ENCODE measurements at places on chromosomes 5 and 9. TPM values are rescaled to one million over a fixed set of nuclear protein-coding genes. Genes with fewer than 3 reads are reported as not detected.

DNA sequence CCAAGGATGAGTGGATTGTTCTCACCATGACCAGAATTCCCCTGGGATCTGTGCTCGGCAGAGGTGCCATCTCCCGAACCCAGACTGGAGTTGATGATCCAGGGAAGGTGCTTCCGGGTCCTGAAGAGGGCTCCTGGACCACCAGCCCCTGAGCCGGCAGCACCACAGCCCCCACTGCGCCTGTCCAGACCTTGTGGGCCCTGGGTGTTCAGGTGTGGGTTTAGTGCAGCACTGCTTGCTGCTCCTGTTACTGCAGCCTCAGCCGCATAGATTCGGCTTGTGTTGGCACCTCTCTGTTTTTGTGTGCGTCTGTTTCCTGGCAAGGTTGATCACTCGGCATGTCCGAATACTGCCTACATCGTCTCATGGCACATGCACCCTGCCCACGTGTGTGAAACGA is 16.3 kb upstream of the NPM1 start:
- no peaks in the 10 kb centered on the region for H3K36me3 ChIP-seq
- no peak overlapping the region for H3K4me3 ChIP-seq
- H3K27me3 ChIP-seq = no peaks in the 10 kb centered on the region
- H3K4me1 ChIP-seq = no peaks in the 10 kb centered on the region

DNA sequence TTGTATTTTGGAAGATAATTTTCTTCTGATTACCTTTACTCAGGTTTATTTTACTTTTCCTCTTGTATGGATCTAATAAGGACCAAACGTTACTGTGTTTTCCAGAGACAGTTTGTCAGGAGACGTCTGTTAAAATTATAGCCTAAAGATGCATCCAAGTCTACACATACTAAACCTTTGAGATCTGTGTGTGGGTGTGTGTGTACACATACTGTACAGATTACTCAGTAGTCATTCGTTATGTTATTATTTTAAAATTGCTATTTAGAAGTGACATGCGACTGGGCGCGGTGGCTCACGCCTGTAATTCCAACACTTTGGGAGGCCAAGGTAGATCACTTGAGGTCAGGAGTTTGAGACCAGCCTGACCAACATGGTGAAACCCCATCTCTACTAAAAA is 51.6 kb upstream of the CNTLN start:
- peaks cover 13% of the 10 kb centered on the region for H3K4me1 ChIP-seq
- H3K27me3 ChIP-seq = no peaks in the 10 kb centered on the region
- DNase-seq = no peak
- no peak overlapping the region for H3K4me3 ChIP-seq
- H3K27ac ChIP-seq = no peak overlapping the region

The SPINK6 gene
- not detected for total RNA-seq

The IL4 gene
- total RNA-seq = not detected

The OR1Q1 gene
- not detected for total RNA-seq

DNA sequence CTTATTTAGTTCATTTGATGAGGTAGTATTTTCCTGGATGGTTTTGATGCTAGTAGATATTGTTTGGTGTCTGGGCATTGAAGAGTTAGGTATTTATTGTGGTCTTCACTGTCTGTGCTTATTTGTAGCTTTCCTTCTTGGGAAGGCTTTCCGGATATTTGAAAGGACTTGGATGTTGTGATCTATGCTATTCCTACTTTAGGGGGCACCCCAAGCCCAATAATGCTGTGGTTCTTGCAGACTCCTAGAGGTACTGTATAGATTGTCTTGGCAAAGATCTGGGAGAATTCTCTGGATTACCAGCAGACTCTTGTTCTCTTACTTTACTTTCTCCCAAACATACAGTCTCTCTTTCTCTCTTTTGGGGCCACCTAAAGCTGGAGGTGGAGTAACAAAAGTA is 315.7 kb downstream of the MAT2B start:
- H3K4me3 ChIP-seq = no peak overlapping the region
- no peaks in the 10 kb centered on the region for H3K27me3 ChIP-seq
- H3K4me1 ChIP-seq = no peaks in the 10 kb centered on the region
- no peak for DNase-seq

DNA sequence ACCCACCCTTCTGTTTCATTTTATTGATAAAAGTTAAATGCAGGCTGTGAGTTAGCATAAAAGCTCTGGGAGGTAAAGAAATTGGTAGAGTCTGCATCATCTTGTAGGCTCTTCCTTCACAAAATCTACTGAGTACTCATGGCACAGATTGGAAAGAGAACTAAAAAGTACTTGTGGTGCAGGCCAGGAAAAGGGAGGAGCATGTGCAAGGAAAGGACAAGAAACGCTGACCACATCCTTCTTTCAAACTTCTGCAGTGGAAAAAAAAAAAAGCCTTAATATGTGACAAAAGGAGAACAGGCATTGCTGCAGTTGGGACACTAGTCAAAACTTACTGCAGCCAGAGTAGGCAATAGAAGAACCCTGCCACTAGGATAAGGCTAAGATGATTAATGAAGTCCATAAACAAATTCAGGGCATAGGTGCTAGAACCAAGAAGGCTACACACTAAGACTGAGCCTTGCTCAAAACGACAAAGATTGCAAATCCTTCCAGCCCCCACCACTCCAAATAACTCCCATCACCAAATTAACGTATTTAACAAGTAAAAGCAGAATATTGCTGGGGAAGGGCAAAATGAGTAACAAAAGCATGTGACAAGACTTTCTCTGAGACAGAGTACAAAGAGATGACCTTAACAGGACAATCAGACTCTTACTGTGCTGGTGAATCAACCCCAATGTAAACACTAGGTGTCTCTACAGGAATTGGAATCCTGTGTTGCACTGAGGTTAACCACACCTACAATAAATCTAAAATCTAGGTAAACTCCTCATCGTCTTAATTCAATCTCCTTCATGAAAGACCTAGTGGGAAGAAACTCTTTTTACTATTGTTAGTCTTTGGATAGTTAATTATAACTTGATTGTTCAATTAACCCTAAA is 1024.8 kb downstream of the TLE1 start:
- no peaks in the 10 kb centered on the region for H3K27me3 ChIP-seq
- H3K36me3 ChIP-seq = no peaks in the 10 kb centered on the region
- no peak overlapping the region for H3K4me3 ChIP-seq
- DNase-seq = no peak

GRCh38 chr5:12022444-12022843 is 118.2 kb upstream of the CTNND2 start:
- no peaks in the 10 kb centered on the region for H3K4me1 ChIP-seq
- H3K27ac ChIP-seq = no peak overlapping the region
- H3K4me3 ChIP-seq = no peak overlapping the region
- H3K27me3 ChIP-seq = no peaks in the 10 kb centered on the region

- H3K27me3 ChIP-seq = no peaks in the 10 kb centered on the region
- no peak for DNase-seq
- H3K4me1 ChIP-seq = no peaks in the 10 kb centered on the region
- no peak overlapping the region for H3K4me3 ChIP-seq
Measured at GRCh38 chr5:80125022-80125961, 90.1 kb downstream of the THBS4 start.

GRCh38 chr9:106106396-106106795 is 412.1 kb downstream of the TMEM38B start:
- H3K4me1 ChIP-seq = no peaks in the 10 kb centered on the region
- no peak overlapping the region for H3K27ac ChIP-seq
- no peak overlapping the region for H3K4me3 ChIP-seq
- H3K36me3 ChIP-seq = no peaks in the 10 kb centered on the region
- DNase-seq = no peak

The PCDHA12 gene
- 13.8 TPM for total RNA-seq

The HARS2 gene
- total RNA-seq = 32.7 TPM

DNA sequence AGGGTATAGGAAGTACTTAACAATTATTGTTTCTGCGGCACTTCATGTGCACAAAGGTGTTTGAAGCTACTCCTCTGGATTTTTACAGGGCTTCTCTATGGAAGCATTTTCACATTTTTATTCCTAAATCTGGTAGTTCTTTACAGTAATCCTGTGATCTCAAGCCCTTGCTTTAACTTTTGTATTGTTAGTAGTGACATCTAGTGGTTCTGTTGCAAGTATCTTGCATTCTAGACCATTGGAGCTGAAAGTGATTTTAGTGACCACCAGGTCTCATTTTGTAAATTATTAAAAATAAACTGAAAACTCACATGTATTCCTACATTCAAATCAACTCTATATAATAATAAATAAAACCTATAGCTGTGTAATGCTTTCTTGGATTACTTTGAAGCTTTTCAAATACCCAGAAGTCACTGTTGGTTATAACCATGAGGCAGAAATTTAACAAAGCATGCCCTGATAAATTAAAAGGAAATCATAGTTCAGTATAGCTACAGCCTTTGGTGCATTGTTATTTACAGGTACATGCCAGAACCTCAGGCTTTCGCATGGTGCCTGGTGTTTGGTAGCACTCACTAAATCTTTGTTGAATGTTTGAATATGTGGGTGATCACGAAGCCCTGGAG is 18.9 kb downstream of the RPS23 start:
- no peaks in the 10 kb centered on the region for H3K36me3 ChIP-seq
- no peaks in the 10 kb centered on the region for H3K27me3 ChIP-seq
- DNase-seq = no peak

The BNC2 gene
- 12.2 TPM for total RNA-seq

The ADAMTSL1 gene
- 0.19 TPM for total RNA-seq

- H3K4me3 ChIP-seq = no peak overlapping the region
- peak; percentile 87 for DNase-seq
- peaks cover 3% of the 10 kb centered on the region for H3K36me3 ChIP-seq
- H3K4me1 ChIP-seq = peaks cover 8% of the 10 kb centered on the region
Measured at GRCh38 chr5:74516211-74516636, 124.3 kb downstream of the ENC1 start.

GRCh38 chr9:121267689-121268597 is at the start of gene GSN:
TSS of gene GSN (plus strand) at chr9:121268162. CDS start at chr9:121301972, 33,810 bp downstream.
- H3K27me3 ChIP-seq = peaks cover 19% of the 10 kb centered on the region
- peak; percentile 93 for DNase-seq
- peak within 1 kb of the TSS; percentile 85 for H3K4me3 ChIP-seq
- H3K27ac ChIP-seq = no peak within 1 kb of the TSS
- peaks cover 12% of the 10 kb centered on the region for H3K4me1 ChIP-seq

- no peaks in the 10 kb centered on the region for H3K4me1 ChIP-seq
- DNase-seq = no peak
- no peak overlapping the region for H3K27ac ChIP-seq
- no peaks in the 10 kb centered on the region for H3K36me3 ChIP-seq
- no peak overlapping the region for H3K4me3 ChIP-seq
Measured at GRCh38 chr5:150765011-150765798, 6.4 kb upstream of the DCTN4 start.

GRCh38 chr9:20835377-20836286 is 151.6 kb downstream of the FOCAD start:
- DNase-seq = no peak
- peaks cover 9% of the 10 kb centered on the region for H3K36me3 ChIP-seq
- H3K4me1 ChIP-seq = no peaks in the 10 kb centered on the region
- H3K27ac ChIP-seq = peak overlapping the region; percentile 18

DNA sequence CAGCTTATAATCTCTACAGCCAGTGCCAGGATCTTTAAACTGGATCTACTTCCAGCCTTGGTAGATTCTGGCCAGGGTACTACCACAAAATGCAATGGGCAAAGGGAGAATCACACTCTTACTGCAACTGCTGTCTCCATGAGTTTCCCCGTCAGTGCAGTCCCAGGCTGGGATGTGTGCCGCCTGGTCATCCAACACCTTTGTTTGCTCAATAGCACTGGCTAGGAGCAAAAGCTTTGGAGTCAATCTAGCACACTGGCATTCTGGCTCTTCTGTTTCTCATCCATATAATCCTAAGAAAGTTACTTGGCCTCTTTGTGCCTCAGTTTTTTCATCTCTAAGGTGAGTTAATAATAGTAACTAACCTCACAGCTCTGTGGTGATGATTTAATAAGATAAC is 96.9 kb downstream of the FBN2 start:
- H3K27ac ChIP-seq = no peak overlapping the region
- H3K36me3 ChIP-seq = peaks cover 9% of the 10 kb centered on the region
- no peaks in the 10 kb centered on the region for H3K4me1 ChIP-seq
- no peak for DNase-seq

DNA sequence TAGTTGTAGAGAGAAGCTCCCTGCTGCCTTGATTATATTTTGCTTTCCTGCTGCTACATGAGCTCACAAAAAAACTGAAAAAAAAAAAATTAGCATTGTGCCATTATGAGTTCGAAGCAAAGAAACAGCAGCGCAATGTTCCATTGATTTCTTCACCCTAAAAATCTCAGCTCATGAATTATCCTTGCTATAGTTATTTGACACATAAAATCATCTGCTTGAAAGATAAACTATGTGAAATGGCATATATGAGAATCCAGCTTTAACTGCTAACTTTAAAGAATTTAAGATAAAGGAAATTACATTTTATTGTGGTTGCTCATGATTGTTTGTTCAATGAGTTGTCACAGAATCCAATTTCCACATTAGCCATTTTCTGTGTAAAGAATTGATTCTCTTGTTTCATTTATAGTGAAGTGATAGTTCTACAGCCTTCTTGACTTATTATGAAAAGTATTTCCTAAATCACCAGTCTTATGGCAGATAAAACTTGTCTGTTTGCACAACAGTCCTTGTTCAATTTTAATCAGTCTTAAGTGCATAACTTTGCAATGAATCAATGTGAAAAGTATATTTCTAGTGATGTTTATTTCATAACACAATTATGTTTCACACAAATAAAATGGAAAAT is 1275.0 kb upstream of the CDH9 start:
- H3K4me3 ChIP-seq = no peak overlapping the region
- H3K27ac ChIP-seq = no peak overlapping the region
- H3K27me3 ChIP-seq = no peaks in the 10 kb centered on the region
- no peak for DNase-seq

DNA sequence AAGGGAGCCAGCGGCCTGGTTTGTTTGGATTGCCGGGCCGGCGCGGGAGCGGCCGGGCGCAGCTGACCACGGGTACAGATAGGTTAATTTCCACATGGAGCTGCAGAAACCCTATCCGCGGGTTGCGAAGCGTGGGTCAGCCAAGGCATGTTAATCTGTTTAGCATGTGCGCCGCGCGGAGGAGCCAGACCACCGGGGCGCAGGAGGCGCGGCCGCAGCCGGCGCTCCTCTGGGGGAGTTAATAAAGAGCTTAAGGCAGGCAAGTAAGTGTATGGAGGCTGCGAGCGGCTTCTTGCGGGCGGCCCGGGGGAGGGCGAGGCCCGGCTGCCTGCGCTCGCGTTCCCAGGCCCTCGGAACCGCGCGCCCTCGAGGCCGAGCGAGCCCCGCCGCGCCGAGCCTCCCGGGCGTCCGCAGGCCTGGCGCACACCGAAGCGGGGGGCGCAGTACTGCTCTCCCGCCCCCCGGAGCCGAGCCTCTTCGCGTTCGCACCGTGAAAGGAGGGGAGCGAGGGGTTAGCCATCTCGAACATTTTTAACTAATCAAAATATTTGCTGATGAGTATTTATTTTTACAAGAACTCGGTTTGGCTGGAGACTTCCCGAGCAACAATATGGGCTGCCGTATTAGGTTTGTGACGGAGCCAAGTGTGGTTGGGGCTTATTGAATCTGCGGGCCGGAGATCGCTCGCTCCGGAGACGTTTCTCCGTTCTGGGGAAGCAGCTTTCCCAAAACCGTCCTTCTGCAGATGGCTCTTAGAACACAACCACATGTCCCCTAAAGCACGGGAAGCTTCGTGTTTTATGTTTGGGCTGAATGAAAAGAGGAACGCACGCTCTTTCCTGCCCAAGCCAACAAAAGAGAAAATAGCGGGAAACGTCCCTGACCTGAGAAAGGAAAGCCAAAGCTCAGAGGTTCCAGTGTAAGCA is 28.8 kb downstream of the FOXD1 start:
- peak; percentile 84 for DNase-seq
- no peak overlapping the region for H3K4me3 ChIP-seq
- H3K36me3 ChIP-seq = no peaks in the 10 kb centered on the region
- peaks cover 31% of the 10 kb centered on the region for H3K27me3 ChIP-seq
- no peaks in the 10 kb centered on the region for H3K4me1 ChIP-seq

- H3K27ac ChIP-seq = peak within 1 kb of the TSS; percentile 88
- no peaks in the 10 kb centered on the region for H3K4me1 ChIP-seq
- peak; percentile 84 for DNase-seq
- no peaks in the 10 kb centered on the region for H3K27me3 ChIP-seq
- peak within 1 kb of the TSS; percentile 83 for H3K4me3 ChIP-seq
Measured at GRCh38 chr9:35828716-35829083, at the start of gene FAM221B. TSS of gene FAM221B (minus strand) at chr9:35828732. CDS start at chr9:35826161, 2,571 bp downstream.

All from endodermal cell (in vitro differentiated cells).